ENCODE measurements at places on chromosomes 6 and 20.

DNA sequence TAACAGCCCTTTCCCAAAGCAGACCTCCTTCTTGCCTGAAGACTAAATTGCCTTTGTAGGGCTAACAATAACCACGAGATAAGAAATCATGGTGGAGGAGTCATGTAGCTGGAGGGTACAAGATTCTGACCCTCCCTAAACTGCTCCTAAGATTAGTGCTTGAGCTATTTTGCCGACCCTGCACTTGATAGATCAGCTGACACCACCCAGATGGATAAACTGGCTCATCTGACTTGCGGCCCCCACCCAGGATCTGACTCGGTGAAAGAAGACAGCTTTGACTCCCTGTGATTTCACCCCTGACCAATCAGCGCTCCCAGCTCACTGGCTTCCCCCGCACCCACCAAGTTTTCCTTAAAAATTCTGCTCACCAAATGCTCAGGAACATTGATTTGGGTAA lies 57.6 kb upstream of the UNC93A start:
- no peak for DNase-seq

DNA sequence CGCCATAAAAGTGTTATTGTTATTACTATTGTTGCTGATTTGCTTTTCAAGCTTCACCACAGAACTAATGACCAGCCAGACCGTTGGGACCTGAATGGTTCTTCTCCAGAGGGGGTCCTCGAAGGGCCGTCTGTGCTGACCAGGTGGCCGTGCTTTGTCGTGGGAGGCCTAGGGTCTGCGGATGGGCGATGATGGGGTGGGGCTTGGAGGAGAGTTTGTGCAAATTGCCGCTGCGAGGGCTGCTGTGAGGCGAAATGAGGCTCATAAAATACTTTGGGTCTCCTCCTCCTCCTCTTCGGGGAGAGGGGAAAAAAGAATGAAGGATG lies 6.0 kb upstream of the ZBTB22 start:
- no peak for DNase-seq

DNA sequence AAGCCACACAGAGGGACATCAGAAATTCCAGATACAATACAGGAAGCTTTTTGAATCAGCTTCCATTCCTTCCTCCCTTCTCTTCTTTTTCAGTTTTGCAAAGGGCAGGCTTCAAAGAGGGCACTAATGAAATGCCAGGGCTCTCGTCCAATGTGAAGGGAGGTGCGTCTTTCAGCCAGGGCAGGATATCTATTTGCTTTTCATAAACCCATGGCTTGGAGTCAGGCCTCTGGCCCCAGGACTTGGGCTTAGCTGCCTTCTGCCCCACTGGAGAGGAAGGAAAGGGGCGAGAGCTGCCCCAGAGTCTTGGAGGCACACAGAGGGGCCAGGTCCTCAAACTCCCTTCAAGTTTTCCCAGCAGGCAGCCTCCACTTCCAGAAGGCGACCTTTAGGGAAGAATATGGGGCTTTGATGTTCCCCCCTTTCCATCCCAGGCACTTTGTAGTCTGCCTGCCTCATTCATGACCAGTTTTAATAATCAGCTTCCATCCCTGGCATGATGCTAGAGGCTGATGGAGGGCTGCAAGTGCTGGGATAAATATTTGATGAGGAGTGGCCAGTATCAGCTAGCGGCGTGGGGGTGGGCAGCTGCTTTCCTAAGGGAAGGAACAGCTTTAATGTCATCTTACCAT lies 234.8 kb downstream of the NRN1 start:
- DNase-seq: no peak

- no peak for DNase-seq
These were observed 2.7 kb downstream of the PAX1 start for GRCh38 chr20:21707999-21708737.

GRCh38 chr6:148364056-148364824 lies 21.6 kb downstream of the SASH1 start:
- no peak for DNase-seq

DNA sequence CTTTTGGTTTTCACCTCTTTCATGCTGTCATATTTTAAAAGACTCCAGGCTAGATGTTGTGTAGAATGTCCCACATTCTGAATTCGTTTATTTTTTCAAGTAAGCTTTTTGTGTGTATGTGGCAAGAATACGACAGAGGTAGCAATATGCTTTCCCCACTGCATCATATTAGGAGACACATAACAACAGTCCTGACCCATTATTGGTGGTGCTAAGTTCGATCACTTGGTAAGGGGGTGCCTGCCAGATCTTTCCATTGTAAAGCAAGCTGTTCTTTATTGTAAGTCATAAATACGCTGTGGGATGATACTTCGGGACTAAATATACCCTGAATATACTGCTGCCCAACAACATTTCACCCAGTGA lies 588 bp upstream of the NCOA3 start:
- DNase-seq: no peak

GRCh38 chr6:54618572-54618971 lies 228.0 kb upstream of the FAM83B start:
- DNase-seq: no peak

GRCh38 chr20:13741879-13742278 lies 42.8 kb downstream of the ESF1 start:
- no peak for DNase-seq

- DNase-seq: no peak
These were observed 12.1 kb downstream of the SRXN1 start for GRCh38 chr20:640674-641515.

DNA sequence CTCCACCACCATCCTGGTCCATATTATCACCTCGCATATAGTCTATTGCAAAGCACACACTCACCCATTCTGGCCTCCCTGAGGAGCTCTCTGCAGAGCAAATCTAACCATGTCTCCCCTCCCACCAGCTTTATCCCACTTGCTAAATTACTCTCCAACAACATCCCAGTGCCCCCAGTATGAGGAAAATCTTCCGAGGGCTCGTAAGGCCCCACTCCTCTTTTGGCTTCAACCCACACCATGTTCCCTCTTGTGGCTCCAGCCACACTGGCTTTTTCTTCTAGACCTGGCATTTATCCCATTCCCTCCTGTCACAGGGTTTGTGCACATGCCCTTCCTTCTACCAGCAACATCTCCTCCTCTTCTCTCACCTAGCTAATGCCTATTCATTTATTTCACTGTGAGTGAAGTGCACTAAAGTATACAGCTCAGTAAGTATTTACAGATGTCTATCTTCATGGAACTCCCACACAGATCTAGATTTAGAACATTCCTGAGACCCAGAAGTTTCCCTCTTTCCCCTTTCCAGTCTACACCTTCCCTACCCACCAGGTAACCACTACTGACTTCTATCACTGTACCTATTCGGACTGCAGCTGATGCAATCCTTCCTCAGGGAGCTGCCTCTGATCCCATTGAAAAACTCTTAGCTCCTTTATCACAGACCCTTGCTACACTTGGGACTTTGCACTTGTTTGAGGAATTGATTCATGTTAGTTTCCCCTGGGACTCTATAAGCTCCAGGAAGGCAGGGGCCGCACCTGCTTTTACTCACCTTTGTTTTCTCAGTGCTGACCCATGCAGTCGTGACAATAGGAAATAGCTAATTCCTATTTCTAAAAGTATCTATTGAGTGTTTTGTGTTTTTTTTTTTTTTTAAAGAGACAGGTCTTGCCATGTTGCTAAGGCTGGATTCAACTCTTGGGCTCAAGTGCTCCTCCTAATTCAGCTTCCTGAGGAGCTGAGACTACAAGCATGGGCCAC lies 15.5 kb downstream of the MRPL14 start:
- no peak for DNase-seq

DNA sequence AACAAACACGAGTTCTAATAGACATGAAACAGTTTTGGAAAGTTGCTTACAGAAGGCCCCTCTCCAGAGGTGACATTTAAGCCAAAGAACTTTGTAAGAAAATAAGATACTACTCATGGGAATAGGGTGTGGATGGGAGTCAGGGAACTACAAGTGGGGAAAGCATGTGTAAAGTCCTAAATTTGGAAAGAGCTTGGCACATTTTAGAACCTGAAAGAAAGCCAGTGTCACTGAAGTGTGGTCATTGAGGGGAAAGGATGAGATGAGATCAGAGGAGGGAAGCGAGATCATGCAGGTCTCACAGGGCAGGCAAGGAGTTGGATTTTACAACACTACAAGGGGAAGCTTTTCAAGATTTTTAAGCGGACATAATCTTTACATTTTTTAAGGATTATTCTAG lies 38.0 kb downstream of the VGLL2 start:
- no peak for DNase-seq

GRCh38 chr6:161583584-161583983 lies 309.7 kb upstream of the AGPAT4 start:
- no peak for DNase-seq

GRCh38 chr20:16472045-16472872 lies 101.0 kb downstream of the KIF16B start:
- DNase-seq: no peak

GRCh38 chr20:19320005-19320404 lies 107.6 kb downstream of the SLC24A3 start:
- no peak for DNase-seq

GRCh38 chr6:8100159-8100854 lies 2.0 kb downstream of the EEF1E1 start:
- DNase-seq: no peak

- no peak for DNase-seq
These were observed 317.3 kb upstream of the CNR1 start for GRCh38 chr6:88483424-88483823.
